ENCODE measurements at places on chromosomes 3 and 15.

GRCh38 chr15:90681056-90681455 lies 36.1 kb upstream of the BLM start:
- ATAC-seq = no peak

GRCh38 chr15:55774113-55774970 lies 31.4 kb upstream of the PRTG start:
- no peak for ATAC-seq

DNA sequence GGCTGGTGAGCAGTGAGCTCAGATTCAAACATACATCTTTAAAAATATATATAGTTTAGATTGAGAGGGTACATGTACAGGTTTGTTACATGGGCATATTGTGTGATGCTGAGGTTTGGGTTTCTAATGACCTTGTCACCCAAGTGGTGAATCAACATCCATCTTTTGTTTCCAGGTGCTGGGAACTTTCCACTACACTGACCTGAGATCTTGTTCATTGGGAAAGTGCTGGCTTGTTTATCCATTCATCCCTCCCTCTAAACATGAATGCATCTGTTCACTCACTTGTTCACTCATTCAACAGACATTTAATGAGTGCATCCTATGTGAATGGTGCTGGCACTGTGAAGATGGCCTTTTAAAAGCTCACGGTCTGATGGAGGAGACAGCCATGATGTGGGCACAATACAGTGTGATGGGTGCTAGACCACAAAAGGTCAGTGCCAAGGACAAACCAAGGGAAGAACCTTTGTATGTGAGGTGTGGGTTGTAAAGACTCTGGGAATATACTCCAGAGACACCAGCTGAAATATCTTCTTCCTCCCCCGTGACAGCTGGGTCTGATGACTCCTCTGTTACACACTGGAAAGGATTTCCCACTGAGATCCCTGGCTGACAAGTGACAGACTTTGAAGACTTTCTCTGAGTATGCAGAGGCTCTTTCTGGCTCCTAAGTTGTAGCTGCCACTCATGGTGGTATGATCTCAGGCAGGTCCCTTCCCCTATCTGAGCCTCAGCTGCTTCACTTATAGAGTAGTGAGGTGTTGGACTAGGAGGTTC lies 16.2 kb upstream of the ITGA11 start:
- ATAC-seq = no peak

- ATAC-seq = no peak
These were observed 21.0 kb downstream of the ZNF385D start for GRCh38 chr3:21729888-21730459.

DNA sequence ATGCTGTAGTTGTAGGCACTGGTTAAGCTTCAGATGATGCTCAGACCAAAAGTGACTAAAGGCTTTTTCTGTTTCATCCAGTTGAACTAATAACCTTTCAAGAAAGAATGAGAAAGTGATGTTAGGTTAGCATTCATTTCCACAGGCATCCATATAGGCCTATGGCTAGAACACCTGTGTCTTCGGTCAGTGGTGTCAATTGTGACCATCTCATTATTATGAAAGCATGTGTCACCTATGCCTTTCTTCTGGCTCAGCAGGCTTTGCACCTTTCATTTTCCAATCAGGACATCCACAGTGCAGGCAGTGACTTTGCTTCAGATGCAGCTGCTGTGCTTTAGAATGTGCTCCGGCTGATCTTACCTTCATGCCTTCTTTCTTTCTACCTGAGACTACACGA lies 57.9 kb downstream of the B3GNT5 start:
- no peak for ATAC-seq

- peak; percentile 64 for ATAC-seq
These were observed 19.1 kb downstream of the TTC21A start for GRCh38 chr3:39126532-39127071.

DNA sequence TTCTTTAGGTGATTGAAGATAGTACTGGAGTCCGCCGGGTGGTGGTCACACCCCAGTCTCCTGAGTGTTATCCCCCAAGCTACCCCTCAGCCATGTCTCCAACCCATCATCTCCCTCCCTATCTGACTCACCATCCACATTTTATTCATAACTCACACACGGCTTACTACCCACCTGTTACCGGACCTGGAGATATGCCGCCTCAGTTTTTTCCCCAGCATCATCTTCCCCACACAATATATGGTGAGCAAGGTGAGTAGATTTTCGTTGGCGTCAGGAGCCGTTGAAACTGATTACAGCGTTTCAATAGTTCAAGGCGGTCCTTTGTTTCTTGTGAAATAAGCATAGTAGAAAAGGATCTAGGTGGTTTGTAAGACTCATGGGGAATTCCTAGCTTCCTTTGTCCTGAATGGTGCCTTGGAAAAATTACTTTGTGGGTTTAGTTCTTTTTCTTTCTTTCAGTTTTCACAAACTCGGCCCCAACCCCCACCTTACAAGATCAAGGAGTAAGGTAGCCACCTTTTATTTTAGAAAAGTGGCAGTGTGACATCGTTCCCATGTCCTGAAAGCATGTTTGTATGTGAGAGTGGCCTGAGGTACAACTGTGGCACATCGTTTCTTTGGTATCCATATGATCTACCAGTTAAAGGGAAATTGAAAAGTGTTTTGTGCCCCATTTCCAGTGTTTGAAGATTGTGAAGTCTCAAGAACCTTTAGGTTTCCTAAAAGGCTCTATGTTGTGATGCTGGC lies 200.6 kb downstream of the GHSR start:
- ATAC-seq = peak; percentile 84

All from activated T-helper 17 cell treated with anti-CD3 and anti-CD28 coated beads, Interleukin-2, amount 50 U/mL, for 72 hours (primary cell).